ENCODE measurements at places on chromosomes 7 and 10. TPM values are rescaled to one million over a fixed set of nuclear protein-coding genes. Genes with fewer than 3 reads are reported as not detected.
A peak's percentile ranks its signal among the peaks of the same experiment; 100 is the strongest.

The SEMA3D gene
- total RNA-seq, result 0.08 TPM

The NEUROD6 gene
- not detected for total RNA-seq

The GPAM gene
- total RNA-seq, result 20.1 TPM

The PLAC9 gene
- 5.4 TPM for total RNA-seq

The CFAP69 gene
- total RNA-seq, result 1.9 TPM

The AZGP1 gene
- 0.69 TPM for total RNA-seq

The SLIT1 gene
- total RNA-seq, result 0.08 TPM

The ZPBP gene
- not detected for total RNA-seq

The FAM25A gene
- total RNA-seq, result not detected

The NSMCE4A gene
- 17.7 TPM for total RNA-seq

DNA sequence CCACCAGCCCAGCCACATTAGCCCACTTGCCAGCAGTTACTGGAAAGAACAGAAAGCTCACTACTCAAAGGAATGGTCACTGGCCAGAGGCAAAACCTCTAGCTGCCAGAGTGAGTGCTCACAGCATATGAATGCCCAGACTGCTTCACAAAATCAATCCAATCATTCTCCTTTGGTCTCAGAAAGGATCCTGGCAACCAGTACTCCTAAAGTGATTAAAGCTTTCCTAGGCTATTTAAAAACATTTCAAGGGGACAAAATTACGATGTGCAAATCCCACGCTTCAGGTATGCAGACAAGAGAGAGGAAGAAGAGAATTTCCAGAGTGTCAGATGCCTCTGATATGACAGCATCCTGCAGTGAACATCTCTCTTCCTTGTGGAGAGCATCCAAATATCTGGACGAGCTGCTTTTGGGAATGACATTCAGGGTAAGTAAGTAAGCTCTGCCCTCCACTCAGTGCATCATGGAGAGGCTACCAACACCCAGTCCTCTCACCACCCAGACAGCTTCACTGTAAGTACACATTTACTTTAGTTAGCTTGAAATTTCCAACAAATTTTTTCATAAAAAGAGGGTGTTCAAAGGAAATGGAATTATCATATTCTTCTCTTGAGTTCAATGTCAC is 25.1 kb downstream of the ICA1 start:
- DNase-seq, result no peak

DNA sequence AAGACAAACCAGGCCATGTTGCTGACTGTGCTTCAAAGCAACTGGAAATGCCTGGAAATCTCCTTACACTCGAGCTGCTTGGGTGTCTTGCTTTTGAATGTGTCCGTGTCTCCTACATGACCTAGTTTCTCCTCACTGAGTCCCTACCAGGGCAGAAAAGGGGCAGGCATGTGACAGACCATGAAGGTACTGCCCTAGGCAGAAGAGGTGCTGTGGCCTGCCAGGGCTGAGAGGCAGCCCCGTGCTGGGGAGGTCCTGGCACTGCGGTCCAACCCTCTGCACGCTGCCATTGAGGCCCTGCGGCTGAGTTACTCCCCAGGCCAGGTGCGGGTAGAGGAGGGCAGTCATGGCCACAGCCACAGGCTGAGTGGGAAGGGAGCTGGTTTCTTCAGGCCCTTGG is 159.3 kb downstream of the LYZL1 start:
- DNase-seq, result no peak

DNA sequence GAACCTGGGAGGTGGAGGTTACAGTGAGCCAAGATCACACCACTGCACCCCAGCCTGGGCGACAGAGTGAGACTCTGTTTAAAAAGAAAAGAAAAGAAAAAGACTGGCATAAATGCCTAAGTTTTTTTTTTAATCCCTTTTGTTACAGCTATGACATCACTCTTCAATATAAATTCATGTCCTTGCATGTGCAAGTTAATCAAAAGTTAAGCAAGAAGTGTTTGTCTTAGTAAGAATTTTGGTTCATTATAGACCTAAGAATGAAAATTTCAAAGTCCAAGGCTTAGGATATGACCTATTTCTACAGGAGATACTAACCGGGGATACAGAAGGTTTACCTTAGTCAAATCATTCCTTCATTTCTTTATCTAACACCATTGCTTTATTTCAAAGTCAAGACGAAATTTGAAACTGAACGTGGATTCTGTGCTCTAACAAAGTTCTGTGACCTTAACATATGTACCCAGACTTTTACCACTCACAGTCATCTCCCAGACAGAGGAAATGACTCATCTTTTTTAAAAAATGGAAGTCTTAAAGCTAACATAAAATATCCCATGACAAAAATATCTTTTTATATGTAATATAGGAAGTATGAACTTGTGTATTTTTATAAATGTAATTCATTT is 29.3 kb upstream of the ITGB8 start:
- DNase-seq, result no peak

DNA sequence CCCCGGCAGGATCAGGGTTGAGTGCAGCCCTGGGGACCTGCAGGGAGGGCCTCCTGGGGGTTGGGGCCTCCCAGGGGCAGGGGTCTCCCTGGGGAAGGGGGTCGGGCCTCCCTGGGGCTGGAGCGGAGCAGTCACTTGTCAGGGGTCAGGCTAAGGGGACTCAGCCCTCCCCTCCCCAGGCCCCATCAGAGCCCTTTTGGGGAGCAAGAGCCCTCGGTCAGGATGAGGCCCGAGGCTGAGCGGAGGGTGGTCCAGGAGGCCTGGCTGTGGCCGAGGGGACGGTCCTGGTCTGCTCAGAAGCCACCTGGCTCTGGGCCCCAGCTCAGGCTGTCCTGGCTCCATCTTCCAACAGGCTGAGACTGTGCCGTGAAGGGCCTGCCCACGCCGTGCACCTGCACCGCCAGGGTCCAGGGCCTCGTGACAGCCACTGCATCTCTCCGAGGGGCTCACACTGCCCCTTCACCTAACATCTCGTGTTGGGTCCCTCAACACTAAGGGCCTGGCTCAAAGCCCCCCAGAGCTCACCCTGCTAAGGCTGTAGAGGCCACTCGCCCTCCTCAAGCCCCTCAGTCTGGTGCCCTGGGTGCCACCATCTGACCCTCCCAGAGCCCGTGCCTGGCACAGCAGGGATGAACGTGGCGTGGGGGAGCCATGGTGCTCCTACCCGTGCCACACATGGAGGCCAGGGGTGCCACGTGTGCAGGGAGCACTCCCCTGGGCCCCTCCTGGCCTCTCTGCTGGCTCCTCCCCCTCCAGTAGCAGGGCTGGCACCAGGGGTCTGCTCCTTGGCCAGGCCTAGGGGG is 12.9 kb downstream of the BHLHA15 start:
- no peak for DNase-seq

DNA sequence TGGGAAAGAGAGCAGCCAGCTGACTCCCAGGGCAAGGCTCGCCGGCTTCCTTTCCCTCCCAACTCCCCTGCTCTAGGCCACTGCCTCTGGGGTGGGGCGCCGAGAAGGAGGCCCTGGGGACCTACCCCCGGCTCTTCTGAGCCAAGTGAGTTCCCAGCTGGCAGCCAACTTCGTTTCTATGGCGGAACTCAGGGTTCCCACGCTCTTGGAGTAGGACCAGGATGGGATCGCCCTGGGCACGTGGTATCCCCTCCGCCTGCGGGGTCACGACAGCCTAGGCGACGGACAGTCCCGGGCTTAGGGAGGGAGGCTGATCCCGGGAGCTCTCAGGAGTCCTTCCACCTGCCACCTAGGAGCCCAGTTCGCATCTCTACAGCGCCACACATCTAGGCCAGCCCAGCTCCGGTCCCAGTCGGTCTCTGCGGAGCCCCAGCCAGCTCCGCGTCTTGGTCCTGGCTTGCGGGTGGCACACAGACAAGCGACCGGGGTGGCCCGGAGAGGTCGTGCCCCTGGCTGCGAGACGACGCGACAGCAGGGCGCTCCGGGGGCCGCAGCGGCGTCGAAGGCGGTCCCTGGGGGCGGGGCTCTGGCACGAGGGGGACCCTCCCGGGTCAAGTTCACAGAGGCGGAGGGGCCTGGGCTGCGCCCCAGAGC is 20.5 kb upstream of the GATA3 start:
- DNase-seq, result peak; percentile 18

DNA sequence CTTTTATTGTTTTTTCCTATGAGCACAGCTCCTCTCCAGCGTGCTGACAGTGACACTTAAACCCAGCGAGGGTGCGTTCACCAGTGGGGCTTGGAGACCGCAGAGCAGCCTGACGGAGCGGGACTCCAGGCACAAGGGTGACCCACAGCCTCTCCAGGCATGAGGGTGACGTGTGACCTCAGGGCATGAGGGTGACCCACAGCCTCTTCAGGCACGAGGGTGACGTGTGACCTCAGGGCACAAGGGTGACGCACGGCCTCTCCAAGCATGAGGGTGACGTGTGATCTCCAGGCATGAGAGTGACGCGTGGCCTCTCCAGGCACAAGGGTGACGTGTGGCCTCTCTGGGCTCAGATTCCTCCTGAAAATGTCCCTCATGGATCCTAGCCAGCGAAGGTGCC is 164.3 kb upstream of the TCERG1L start:
- DNase-seq, result no peak

DNA sequence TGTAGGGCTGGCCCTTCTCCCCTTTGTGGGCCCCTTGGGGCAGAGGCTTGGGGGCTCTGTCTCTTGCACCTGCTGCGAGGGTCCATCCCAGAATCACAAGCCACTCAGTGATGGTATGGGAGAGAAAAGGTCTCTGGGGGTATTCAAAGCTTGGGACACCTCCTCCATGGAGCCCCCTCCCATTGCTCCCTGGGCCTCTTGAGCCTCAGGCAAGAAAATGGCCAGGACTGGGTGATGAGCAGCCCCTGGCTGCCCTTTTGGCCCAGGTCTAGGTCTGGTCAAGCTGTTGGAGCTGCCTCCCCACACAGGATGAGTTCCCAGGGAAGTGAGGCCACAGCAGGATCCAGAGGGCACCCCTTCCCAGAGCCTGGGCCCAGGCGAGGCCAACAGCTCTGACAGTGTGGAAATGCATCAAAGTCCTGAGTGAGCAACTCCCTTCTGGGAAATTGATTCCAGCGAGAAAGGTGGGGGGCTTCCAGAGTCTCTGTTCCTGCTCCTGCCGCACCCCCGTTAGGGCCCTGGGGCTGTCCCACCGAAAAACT is 3.4 kb upstream of the MYL7 start:
- DNase-seq, result peak; percentile 44

GRCh38 chr10:11116361-11116760 is 98.7 kb downstream of the CELF2 start:
- DNase-seq, result no peak

- peak; percentile 65 for DNase-seq
Measured at GRCh38 chr10:86673827-86674581, 5.7 kb downstream of the LDB3 start.

- peak; percentile 76 for DNase-seq
Measured at GRCh38 chr7:233249-234035, 41.1 kb downstream of the FAM20C start.

DNA sequence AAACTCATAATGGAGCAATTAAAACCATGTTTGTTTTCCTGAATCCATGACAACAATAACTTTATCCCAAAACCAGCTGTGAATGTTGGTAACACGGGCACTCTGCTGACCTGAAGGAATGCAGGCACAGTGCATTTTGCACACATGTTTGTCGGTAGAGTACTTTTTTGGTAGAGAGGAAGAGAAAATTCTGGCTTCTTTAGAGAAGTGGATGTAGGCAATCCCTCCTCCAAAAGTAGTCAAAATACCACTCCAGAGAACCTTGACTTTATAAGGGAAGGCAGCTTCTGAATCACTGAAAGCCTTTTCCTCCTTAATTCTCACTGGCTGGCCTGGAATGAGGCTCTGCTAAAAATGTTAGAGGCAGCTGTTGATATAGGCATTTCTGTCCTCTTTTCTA is 15.8 kb upstream of the ACTA2 start:
- DNase-seq, result no peak

DNA sequence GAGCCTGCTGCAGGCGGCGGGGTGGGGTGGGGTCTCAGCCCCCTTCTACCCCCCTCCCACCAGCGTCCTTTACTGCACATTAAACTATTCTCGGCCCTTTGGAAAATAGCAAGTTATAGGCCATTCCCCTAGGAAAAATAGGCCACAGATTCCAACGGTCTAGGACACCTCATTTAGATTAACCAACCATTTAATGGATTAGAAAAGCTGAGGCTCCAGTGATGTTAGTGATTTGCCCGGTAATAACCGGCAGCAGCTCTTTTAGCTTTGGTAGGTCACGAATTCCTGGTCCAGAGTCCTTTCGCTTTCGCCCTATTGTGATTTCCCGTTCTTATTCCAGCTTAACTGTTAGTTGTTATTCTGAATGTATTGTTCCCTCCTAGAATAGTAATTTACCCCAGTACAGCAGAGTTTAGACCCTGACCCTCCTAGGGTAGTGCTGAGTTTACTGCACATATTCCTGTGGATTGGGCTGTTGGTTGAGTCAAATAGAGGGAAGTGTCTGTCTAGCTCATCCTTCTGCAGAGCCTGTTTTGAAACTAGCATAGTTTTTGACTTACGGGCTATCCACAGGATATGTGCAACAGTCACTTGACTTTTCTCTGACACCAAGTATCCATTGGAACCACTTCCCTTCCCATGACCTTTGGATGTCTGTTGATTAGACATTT is 754 bp downstream of the GSTO1 start:
- no peak for DNase-seq

DNA sequence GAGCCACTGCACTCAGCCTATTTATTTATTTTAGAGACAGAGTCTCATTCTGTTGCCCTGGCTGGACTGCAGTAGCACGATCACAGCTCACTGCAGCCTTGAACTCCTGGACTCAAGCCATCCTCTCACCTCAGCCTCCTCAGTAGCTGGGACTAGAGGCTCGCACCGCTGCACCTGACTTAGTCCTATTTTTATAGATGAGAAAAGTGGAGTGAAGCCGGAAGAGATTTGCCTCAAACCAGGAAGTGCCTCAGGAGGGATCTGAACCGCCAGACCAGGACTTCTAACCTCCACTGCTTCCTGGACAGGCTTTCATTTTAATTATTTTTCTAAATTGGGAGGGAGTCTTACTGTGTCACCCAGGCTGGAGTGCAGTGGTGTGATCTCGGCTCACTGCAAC is 17.5 kb upstream of the CLIP2 start:
- no peak for DNase-seq

- no peak for DNase-seq
Measured at GRCh38 chr10:90743291-90743690, 114.5 kb downstream of the HTR7 start.

- no peak for DNase-seq
Measured at GRCh38 chr10:73649876-73650536, 5.8 kb downstream of the SYNPO2L start.

DNA sequence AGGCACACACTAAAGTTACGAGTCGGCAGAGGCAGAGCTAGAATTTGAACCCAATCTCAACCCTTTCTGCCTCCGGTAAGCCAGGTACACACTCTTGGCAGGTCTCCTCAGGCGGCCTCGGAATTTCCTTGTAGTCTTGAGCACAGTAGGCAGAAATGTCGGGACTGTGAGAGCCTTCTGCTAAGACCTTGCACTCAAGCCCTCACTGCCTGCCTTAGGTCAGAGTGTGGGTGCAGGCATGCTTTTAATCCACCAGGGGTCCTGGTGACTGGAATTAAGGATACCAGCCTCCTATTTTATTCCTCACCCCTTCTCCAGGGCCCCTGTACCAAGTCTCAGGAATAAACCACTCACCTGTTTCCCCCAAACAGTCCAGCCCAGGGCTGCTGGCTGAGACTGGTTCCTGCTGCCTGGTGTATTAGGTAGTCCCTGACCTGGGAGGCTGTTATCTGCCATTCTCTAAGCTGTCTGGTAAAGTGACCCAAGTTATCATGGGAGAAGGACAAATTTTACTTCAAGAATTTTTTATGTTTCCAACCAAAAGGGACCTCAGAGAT is 855 bp downstream of the ATP6V1F start:
- DNase-seq, result peak; percentile 65

- DNase-seq, result no peak
Measured at GRCh38 chr7:145692237-145692950, 424.2 kb upstream of the CNTNAP2 start.

- no peak for DNase-seq
Measured at GRCh38 chr7:36029311-36029710, 123.7 kb upstream of the EEPD1 start.

Data from psoas muscle (tissue), 8 donors.